ENCODE measurements at places on chromosomes 3 and 15.
A peak's percentile ranks its signal among the peaks of the same experiment; 100 is the strongest.

GRCh38 chr3:177236704-177237103, 39.4 kb upstream of the TBL1XR1 start:
- no peak for DNase-seq

DNA sequence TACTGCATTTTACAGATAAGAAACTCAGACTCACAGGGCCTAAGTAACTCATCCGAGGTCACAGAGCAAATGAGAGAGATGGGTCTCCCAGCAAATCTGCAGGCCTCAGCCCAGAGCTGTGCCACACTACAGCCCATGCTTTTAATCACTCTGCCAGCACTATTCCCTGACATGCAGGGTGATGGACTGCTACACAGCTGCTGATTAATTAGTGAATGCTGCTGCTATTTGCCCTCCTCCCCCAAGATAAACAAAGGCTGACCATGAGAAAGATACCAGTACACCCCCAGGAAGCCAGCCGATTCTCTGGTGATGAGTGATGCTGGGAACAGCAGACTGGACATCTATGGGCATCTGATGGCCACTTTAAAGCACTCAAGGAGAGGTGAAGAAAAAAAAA, 39.3 kb downstream of the RFTN1 start:
- no peak for DNase-seq

DNA sequence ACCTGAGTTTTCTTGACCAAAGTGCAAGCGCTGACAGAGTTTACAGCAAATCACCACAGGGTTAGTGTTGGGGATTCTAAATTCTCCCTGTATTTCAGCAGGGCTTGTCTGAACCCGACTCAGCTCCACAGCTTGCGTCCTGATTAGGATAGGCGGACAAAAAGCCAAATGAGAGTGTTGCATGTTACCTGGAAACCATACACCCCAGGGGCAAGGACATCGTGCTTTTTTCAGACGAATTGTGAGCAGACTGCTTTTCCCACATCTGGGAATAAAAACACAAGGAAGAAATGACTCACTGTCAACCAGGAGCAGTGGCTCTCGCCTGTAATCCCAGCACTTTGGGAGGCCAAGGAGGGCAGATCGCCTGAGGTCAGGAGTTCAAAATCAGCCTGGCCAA, 3.0 kb downstream of the DZIP1L start:
- DNase-seq, result no peak

- no peak for DNase-seq
Measured at GRCh38 chr3:183218826-183219225, 34.2 kb upstream of the B3GNT5 start.

DNA sequence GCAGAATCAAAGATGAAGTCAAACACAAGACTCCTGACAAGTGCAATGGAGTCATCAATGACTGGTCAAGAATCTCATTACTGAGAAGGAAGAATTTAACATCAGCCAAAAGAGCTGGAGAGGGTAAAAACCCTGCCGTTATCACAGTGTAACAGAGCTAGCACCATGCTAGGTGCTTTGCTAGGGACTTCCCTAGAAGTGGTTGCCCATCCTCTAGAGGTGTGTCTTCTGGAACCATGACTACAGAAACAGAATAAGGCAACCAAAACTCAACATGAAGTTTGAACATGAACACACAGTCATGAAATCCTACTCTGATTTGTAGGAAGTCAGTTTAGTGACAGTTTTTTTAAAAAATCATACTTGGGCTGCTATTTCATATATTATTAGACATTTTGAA, 9.5 kb downstream of the ACAD11 start:
- no peak for DNase-seq

DNA sequence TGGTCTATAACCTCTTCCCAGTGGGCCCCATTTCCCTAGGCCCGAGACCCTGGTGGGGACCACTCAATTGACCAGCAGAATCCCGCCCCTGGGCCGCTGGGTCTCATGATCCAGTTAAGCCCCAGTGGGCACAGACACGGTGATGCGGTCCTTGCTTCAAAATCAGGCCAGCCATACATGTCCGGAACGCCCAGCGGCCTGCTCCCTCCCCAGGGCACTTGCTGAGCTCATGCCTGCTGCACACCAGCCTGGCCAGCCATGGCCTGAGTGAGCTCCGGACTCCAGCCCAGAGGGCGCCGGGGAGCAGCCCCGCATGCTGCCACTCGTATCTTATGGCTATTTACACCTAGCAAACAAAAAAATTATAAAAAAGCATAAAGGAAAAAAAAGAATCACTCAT, 34.4 kb upstream of the IQSEC1 start:
- DNase-seq, result no peak

GRCh38 chr15:73858062-73858461, 15.3 kb upstream of the TBC1D21 start:
- DNase-seq, result no peak

GRCh38 chr3:47985381-47985780, 30.8 kb downstream of the MAP4 start:
- no peak for DNase-seq

DNA sequence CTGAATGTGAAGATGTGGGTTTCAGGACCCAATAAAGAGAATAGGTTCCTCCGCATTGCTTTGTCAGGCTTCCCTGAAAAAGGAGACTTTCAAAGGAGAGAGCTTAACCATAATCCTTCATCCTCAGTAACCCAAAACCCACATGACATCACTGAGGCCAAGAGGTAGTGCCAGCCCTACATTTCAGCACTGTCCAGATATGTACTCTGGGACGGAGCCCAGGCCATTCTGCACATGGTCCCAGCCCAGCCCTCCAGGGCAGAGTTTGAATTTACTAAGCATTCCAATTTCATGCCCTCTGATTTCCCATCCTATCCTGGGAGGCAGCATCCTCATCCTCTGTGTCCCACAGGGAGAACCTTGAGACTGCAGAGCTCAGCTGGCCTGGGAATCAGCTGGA, 210.5 kb downstream of the GABRB3 start:
- DNase-seq, result no peak

GRCh38 chr15:71093054-71094024, 21.9 kb upstream of the THSD4 start:
- DNase-seq, result no peak

DNA sequence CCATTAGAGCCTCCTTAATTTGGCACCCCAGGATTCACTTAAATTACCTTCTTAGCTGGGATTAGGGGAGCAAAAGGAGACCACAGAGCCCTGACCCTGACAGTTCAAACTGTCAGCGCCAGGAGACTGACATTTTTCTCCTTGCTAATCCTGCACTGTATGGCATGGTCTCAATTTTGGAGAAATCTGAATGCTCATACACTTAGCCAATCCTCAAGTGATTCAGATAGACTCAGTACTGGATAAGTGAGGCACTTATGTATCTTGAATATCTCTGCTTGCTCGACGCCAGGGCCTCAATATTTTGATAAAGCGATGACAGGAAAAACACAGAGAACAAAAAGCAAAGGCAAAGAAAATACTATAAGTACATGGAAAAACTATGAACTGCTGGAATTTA, 375.9 kb upstream of the WNT5A start:
- no peak for DNase-seq

GRCh38 chr15:91302588-91303439, 202.8 kb downstream of the SV2B start:
- DNase-seq, result peak; percentile 91

GRCh38 chr3:143634991-143635390, 213.3 kb downstream of the SLC9A9 start:
- DNase-seq, result no peak

DNA sequence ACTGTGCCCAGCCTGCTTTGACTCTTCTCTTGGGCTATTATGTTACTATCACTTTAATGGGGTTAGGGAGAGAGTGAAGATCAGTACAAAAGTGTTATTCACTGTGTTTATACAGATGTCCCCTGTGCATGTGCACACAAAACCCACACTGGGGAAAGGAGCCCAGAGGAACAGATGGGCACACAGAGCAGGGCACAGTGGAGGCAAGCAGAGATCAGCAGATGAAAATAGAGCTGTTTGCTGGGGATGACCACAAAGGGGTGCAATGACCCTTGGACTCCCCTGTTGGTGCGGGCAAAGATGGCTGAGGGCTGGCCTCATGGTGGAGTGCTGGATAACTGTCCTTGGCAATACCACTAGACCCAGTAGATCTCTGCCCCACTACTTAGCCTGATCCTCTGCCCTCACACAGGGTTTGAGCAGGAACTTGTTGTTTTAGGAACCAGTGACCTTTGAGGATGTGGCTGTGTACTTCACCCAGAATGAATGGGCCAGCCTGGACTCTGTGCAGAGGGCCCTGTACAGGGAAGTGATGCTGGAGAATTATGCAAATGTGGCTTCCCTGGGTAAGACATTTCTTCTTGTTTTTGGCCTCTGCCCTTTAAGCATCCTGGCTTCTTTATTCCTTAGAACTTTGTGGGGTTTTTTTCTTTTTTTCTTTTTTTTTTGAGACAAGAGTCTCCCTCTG, 5.3 kb downstream of the ZNF620 start:
- DNase-seq, result no peak

Data from brain (organoid and tissue), 16 donors.